ENCODE measurements at places on chromosomes 11 and 22.

DNA sequence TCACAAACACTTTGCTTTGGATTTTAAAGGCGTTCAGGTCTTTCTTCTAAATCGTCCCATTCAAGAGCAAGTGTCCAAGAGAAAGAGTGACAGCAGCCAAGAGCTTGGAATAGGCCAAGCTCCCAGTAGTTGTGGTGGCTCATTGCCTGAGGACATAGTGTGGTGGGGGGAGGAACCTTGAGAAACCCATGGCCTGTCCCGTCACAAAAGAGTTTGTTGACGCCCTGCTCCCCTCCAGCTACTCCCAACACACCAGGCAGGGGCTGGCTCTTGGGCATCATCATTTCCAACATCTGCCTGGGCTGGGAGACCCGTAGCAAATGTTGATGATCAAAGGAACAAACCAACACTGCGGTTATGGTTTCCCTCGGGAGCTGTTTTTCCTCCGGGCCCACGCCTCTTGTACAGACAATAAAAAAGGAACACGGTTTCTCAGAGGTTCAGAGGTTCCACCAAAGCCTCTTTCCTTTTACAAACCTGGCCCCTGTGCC, 20.8 kb downstream of the FADS3 start:
- DNase-seq, result no peak

DNA sequence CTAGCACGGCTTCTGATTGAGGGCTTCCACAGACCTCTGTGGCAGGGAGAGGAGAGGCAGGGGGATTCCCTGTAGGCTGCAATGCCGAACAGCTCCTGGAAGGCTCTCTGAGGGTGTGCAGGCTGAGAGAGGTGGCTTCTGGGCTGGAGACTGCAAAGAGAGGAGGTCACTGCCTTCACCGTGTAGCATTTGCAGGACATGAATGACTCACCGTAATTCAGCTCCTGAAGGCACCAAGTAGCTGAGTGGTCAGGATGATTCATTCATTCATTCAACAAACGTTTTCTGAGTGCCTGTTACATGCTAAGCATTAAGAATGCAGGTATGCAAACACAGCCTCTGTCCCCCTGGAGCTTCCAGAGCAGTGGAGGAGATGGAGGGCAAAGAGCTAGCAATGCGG, 18.0 kb upstream of the EIF3D start:
- peak; percentile 81 for DNase-seq

DNA sequence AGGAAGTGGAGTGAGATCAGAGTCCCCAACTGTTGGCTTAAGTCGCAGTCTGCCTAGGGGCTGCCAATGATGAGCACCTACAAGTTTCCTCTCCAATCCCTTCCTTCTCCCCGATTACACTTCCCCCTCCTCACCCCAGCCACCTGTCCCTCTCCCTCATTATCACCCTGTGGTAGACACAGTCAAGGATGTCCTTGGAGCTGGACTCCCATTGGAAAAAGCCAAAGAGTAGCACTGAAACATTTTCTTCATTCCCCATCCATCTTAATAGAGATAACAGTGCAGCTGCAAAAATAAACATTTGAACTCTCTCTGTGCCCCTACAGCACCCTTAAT, 146.2 kb downstream of the DBX1 start:
- no peak for DNase-seq

DNA sequence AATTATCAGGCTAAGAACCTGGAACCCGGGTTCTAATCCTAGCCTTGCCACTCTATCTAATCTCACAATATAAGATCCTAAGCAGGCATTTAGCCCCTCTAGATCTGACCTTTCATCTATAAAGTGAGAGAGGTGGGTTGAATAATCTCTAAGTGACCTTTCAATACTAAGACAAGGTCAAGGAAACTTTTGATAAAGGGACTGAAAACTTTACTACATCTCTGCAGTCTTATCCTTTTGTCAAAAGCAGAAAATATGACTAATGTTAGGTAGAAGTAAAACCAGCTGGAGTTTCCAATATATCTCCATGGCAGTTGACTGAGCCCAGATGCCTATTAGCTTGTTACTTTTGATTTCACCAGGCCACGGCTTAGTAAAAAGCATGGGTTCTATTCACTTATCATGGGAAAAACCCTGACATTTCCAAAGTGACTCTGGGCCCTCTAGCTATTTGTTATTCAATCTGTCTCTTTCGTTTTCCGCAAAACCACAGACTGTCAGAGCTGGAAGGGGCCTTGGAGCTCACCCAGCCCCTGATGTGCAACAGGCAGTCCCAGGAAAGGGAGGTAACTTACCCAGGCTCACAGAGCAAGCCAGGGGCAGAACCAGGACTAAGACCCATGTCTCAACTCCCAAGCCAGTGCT, 75.8 kb downstream of the RAB30 start:
- DNase-seq, result peak; percentile 71
